ENCODE measurements at places on chromosomes 5 and 9. TPM values are rescaled to one million over a fixed set of nuclear protein-coding genes. Genes with fewer than 3 reads are reported as not detected.

DNA sequence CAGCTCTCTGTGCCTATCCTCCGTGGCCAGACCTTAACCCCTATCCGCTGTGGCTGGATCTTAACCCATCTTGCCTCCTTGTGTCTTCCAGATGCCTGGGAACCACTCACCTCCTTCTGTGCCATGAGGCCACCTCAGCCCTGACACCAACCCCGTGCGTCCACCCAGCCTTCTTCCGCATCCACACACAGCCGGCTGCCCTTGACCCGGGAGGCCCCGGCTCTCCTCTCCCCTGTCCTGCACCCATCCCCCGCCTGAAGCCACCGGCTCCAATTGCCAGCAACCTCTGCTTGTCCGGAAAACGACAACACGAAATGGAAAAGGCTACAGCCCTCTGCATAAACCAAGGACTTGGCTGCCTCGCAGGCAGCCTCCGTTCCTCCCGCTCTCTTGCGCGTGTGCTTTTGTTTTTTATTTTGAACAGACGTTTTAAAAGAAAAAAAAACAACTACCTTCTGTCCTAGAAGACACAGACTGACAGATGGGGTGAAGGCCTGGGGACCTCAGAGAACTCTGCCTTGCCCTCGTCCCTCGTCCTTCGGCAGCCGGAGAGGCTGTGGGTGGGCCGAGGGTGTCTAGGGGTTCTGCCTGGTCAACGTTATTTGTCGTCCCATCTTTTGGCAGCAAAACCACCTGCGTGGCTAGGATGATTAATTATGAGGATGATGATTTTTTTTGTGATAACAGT lies 32.5 kb upstream of the HMCN2 start:
- no peak overlapping the region for H3K27ac ChIP-seq
- H3K4me1 ChIP-seq, result peaks cover 4% of the 10 kb centered on the region
- no peaks in the 10 kb centered on the region for H3K36me3 ChIP-seq

The C9orf50 gene
- total RNA-seq, result not detected

DNA sequence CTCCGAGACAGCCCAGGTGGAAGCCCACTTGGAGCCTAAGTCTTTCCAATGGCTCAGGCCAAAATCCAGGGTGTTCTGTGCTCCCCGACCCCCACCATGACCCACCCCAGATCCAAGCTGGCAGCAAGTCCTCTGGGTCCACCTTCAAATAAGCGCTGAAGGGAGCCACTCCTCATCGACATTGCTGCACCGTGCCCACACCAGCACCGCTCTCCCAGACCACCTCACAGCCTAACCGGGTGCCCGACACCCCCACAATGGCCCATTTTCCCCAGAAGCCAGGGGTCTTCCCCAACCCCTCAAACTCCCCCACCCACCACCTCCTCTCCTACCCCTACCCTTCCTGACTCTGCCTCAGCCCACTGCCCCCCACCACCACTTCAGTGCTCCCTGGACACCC lies 50.5 kb downstream of the SEMA4D start:
- DNase-seq, result no peak
- H3K4me1 ChIP-seq, result peaks cover 7% of the 10 kb centered on the region
- no peaks in the 10 kb centered on the region for H3K36me3 ChIP-seq
- no peak overlapping the region for H3K4me3 ChIP-seq
- H3K27ac ChIP-seq, result no peak overlapping the region

The MEIKIN gene
- not detected for total RNA-seq

GRCh38 chr5:53820119-53820801 lies 259.8 kb downstream of the NDUFS4 start:
- H3K4me1 ChIP-seq, result no peaks in the 10 kb centered on the region
- H3K4me3 ChIP-seq, result no peak overlapping the region
- no peaks in the 10 kb centered on the region for H3K27me3 ChIP-seq
- DNase-seq, result no peak
- no peaks in the 10 kb centered on the region for H3K36me3 ChIP-seq

The FAF2 gene
- 31.8 TPM for total RNA-seq

The SLC6A19 gene
- total RNA-seq, result not detected

The CCDC69 gene
- 119 TPM for total RNA-seq

DNA sequence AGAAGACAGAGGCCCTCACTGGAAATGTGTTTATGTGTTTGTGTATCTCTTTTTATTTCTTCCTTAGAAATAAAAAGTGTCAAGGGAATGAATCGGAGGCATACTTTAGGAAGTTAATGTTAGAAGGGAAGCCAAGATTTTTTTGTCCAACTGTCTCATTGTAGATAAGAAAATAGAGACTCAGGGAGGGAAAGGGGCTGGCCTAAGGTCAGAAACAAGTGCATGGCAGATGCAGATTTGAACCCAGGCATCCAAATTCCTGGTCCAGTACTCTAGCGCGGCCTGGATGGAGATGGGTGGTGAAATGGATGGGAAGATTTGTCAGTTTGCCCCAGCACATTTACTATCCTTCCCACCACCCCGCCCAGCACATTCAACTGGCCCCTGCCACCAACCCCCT lies 19.8 kb upstream of the TNIP1 start:
- peak overlapping the region; percentile 59 for H3K27ac ChIP-seq
- DNase-seq, result no peak
- no peaks in the 10 kb centered on the region for H3K27me3 ChIP-seq
- H3K36me3 ChIP-seq, result peaks cover 42% of the 10 kb centered on the region
- H3K4me1 ChIP-seq, result peaks cover 43% of the 10 kb centered on the region

DNA sequence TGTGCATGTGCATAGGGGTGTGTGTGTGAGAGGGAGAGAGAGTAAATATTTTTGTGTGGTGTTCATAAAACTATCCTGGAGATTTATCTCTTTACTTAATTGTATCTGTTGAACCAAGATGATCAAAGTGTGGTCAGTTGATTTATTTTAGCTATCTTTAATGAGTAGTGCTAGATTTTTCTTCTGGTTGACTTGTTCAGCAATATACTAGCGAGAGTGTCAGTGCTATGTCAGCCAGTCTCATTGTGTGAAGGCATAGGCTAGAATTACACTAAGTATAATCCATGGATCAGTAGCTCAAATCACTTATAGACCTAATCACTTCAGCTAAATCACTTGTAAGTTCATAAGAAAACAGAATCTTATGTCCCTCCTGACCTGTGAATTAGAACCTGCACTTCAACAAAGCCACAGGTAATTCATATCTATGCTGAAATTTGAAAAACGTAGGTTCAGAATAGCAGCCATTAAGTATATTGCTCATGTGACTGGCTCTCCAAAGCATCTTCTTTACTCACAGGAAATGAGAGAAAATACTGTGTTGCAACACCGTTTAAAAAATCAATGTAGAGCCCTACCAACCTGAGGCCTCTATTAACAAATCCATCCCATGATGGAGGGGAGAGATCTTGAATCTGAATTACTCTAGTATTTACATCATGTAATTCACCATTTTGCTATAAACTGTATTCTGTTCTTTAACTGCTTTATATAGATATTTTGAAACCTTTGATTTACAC lies 203.1 kb upstream of the ACTBL2 start:
- H3K4me3 ChIP-seq, result no peak overlapping the region
- H3K4me1 ChIP-seq, result no peaks in the 10 kb centered on the region
- H3K27ac ChIP-seq, result no peak overlapping the region
- no peak for DNase-seq
- H3K36me3 ChIP-seq, result no peaks in the 10 kb centered on the region

- peaks cover 3% of the 10 kb centered on the region for H3K4me1 ChIP-seq
- no peaks in the 10 kb centered on the region for H3K27me3 ChIP-seq
- DNase-seq, result no peak
Measured at GRCh38 chr9:73050887-73051550, 98.2 kb upstream of the ALDH1A1 start.

DNA sequence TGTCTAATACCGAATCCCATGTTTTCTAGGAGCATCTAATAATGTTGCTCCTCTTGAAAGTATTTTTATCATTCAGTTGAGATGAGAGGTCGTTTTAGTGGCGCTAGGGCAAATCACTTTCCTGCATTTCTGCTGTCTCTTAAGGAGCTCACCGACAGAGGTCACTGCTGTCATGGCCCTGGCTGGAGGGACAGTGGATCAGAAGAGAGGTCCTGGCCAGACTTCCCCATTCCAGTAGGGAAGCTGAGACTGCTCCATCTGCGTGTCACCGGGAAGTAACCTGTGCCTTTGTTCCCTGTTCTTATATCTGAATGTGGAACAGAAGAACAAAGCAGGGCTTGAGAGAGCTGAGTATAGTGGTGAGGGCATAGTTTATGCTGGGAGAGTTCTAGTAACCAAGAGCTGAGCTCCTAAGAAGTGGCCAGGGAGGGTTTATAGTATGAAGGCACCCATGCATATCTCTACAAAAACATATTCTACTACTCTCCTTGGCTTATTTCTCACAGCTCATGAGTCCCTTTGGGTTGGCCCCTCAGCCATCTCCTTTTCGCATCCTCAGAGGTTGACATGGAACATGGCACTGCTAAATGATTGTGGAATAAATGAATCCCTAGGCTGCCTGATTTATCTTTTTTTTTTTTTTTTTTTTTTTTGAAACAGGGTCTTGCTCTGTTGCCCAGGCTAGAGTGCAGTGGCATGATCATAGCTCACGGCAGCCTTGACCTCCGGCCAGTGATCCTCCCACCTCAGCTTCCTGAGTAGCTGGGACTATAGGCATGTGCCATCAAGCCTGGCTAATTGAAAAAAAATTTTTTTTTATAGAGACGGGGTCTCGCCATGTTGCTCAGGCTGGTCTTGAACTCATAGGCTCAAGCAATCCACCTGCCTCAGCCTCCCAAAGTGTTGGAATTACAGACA lies 27.2 kb downstream of the ATP6V0E1 start:
- H3K36me3 ChIP-seq, result no peaks in the 10 kb centered on the region
- no peaks in the 10 kb centered on the region for H3K27me3 ChIP-seq
- H3K4me3 ChIP-seq, result no peak overlapping the region
- DNase-seq, result peak; percentile 88
- H3K4me1 ChIP-seq, result peaks cover 79% of the 10 kb centered on the region

- no peak for DNase-seq
- H3K27ac ChIP-seq, result no peak overlapping the region
- no peak overlapping the region for H3K4me3 ChIP-seq
Measured at GRCh38 chr9:122808141-122808540, 8.2 kb downstream of the OR1K1 start.

- H3K36me3 ChIP-seq, result peaks cover 29% of the 10 kb centered on the region
- H3K4me1 ChIP-seq, result no peaks in the 10 kb centered on the region
- DNase-seq, result peak; percentile 54
- no peak overlapping the region for H3K4me3 ChIP-seq
- no peaks in the 10 kb centered on the region for H3K27me3 ChIP-seq
Measured at GRCh38 chr9:34254141-34254913, 74.7 kb downstream of the KIF24 start.

The ADAMTS12 gene
- 16.8 TPM for total RNA-seq

The FRMD3 gene
- 7.3 TPM for total RNA-seq

- peak; percentile 85 for DNase-seq
- no peaks in the 10 kb centered on the region for H3K27me3 ChIP-seq
- peak within 1 kb of the TSS; percentile 59 for H3K4me3 ChIP-seq
- no peaks in the 10 kb centered on the region for H3K36me3 ChIP-seq
- peak within 1 kb of the TSS; percentile 55 for H3K27ac ChIP-seq
Measured at GRCh38 chr9:93058355-93059010, at the start of gene SUSD3. Gene SUSD3 (plus strand): TSS chr9:93058701. CDS start chr9:93058743, 42 bp downstream.

- no peak for DNase-seq
- no peaks in the 10 kb centered on the region for H3K27me3 ChIP-seq
- H3K36me3 ChIP-seq, result no peaks in the 10 kb centered on the region
- no peak overlapping the region for H3K27ac ChIP-seq
- H3K4me3 ChIP-seq, result no peak overlapping the region
Measured at GRCh38 chr5:178413988-178414387, 176.2 kb downstream of the COL23A1 start.

The ECPAS gene
- 97.0 TPM for total RNA-seq

GRCh38 chr5:180790020-180790419 lies 12.6 kb downstream of the MGAT1 start:
- H3K27me3 ChIP-seq, result no peaks in the 10 kb centered on the region
- peaks cover 38% of the 10 kb centered on the region for H3K4me1 ChIP-seq
- H3K4me3 ChIP-seq, result no peak overlapping the region
- peaks cover 50% of the 10 kb centered on the region for H3K36me3 ChIP-seq

The FBXL7 gene
- 6.3 TPM for total RNA-seq

DNA sequence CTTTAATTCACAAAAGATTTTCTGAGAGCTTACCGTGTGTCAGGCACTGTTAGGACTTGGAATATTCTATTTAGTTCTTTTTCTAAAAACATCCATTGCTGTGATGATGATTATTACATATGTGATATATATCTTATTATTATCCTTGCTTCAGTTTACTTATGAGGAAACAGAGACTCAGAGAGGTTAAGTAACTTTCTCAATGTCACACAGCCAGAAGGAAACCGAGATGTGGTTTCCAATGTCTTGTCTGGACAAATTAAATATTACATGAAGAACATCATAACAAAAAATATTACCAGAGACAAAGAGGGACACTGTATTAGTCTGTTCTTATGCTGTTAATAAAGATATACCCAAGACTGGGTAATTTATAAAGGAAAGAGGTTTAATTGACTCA lies 125.5 kb upstream of the DAP start:
- no peak overlapping the region for H3K27ac ChIP-seq
- H3K36me3 ChIP-seq, result no peaks in the 10 kb centered on the region
- no peaks in the 10 kb centered on the region for H3K27me3 ChIP-seq
- no peaks in the 10 kb centered on the region for H3K4me1 ChIP-seq

DNA sequence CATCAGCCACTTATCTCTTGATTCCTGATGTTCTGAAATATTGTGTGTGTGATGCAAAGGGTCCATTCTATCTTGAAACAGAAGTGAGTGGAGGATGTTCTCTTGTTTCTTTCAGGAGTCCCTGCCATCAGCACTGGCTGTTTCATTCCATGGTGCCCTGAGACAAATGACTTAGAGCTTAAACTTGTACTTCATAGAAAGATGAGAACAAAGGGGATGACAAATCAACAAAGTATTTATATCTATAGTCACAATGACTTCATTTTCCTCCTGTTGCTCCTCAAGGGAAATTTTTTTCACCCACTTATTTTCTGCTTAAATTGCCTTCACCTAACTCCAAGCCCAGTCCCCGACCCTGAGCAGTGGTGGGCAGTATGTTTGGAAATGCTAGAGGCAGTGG lies 171.6 kb downstream of the TARS1 start:
- H3K4me1 ChIP-seq, result no peaks in the 10 kb centered on the region
- H3K27ac ChIP-seq, result no peak overlapping the region
- H3K4me3 ChIP-seq, result no peak overlapping the region
- no peaks in the 10 kb centered on the region for H3K36me3 ChIP-seq
- no peak for DNase-seq

- DNase-seq, result no peak
- H3K4me3 ChIP-seq, result no peak overlapping the region
- H3K36me3 ChIP-seq, result no peaks in the 10 kb centered on the region
- H3K27me3 ChIP-seq, result no peaks in the 10 kb centered on the region
- no peak overlapping the region for H3K27ac ChIP-seq
- peaks cover 13% of the 10 kb centered on the region for H3K4me1 ChIP-seq
Measured at GRCh38 chr9:14179449-14179848, 134.5 kb downstream of the NFIB start.

The DNM1 gene
- 8.8 TPM for total RNA-seq

The CLPTM1L gene
- 149 TPM for total RNA-seq

The NEUROG1 gene
- not detected for total RNA-seq

The ZNF300 gene
- 0.55 TPM for total RNA-seq

DNA sequence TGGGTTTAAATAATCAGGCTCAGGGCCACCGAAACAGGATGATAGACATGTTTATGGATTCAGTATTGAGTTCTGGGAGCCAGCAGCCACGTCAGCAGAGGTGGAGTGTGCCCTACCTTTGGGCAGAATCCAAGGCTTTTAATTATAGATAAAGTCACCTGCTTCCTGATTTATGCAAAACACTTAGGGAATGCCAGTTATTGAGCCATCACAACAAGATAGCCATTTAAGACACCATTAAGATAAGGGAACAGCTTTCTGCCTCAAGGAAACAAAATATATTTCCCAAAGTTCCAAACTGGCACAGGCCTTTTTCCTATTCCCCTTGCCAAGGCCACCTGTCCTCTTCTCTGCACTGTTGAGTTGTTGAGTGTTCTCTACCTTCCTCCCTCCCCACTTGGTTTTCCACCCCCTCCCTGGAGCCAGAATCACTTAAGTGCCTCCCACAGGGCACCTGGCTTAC lies 2.4 kb downstream of the CCL28 start:
- no peaks in the 10 kb centered on the region for H3K4me1 ChIP-seq
- DNase-seq, result no peak
- no peaks in the 10 kb centered on the region for H3K27me3 ChIP-seq
- H3K27ac ChIP-seq, result peak overlapping the region; percentile 78

The LRRC14B gene
- total RNA-seq, result not detected

Measured in upper lobe of left lung (tissue), 6 donors.